ENCODE measurements at places on chromosomes 5 and 9. TPM values are rescaled to one million over a fixed set of nuclear protein-coding genes. Genes with fewer than 3 reads are reported as not detected.

The DOCK8 gene
- total RNA-seq: 0.46 TPM

The FCN2 gene
- total RNA-seq: not detected

The FOXD4L5 gene
- not detected for total RNA-seq

The ZNF879 gene
- total RNA-seq: 4.7 TPM

The TMEM250 gene
- total RNA-seq: 61.1 TPM

The DAB2IP gene
- total RNA-seq: 11.6 TPM

The IGIP gene
- 3.3 TPM for total RNA-seq

The PSMD5 gene
- 26.3 TPM for total RNA-seq

The PBX3 gene
- 15.6 TPM for total RNA-seq

The ZNF454 gene
- total RNA-seq: 0.97 TPM

The TLX3 gene
- not detected for total RNA-seq

The BTNL8 gene
- total RNA-seq: not detected

All from epithelial cell of umbilical artery (primary cell).